HEK293T (cell line): ENCODE measurements at places on chromosomes 12 and 14.

GRCh38 chr12:121810833-121811433, 7.1 kb downstream of the SETD1B start:
- no peak for DNase-seq

- DNase-seq: no peak
Observed at GRCh38 chr12:8629486-8630033, 16.9 kb upstream of the AICDA start.

DNA sequence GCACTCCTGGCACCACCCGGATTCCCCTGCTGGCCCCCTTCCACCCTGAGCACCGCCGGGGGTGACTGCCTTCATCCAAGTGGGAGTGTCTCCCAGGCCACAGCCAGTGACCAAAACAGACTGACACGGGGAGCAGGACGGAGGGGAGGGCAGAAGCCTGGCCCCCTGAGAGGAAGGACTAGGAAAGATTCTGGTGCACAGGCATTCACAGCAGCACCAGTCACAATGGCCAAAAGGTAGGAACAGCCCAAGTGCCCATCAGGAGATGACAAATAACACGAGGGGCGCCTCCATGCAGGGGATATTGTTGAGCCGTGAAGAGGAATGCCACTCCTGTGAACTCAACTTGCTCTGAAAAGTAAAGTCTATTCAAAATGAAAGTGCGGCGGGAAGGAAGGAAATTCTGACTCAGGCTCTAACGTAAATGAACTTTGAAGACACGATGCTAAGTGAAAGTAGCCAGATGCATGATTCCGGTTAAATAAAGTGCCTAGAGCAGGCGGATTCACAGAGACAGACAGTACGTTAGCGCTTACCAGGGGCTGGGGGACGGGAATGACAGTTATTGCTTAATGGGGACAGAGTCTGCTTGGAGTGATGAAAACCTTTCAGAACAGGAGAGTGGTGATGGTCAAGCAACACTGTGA, 146.1 kb upstream of the NCOR2 start:
- DNase-seq: no peak

DNA sequence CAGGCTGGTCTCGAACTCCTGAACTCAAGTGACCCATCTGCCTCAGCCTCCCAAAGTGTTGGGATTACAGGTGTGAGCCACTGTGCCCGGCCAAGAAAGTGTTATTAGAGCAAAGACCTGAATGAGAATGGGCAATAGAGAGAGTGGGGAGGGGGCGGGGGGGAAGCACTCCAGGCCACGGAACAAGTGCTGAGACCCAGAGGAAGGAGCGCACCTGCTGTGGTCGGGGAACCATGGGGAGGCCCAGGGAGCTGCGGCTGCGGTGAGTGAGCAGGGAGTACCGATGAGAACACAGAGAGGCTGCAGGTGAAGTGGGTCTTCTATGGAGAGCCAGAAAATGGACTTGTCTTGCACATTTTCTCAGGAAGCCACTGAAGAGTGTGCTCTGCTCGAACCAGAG, 10.8 kb downstream of the SMIM41 start:
- DNase-seq: no peak

GRCh38 chr14:50937325-50937724, 7.0 kb downstream of the PYGL start:
- DNase-seq: no peak

DNA sequence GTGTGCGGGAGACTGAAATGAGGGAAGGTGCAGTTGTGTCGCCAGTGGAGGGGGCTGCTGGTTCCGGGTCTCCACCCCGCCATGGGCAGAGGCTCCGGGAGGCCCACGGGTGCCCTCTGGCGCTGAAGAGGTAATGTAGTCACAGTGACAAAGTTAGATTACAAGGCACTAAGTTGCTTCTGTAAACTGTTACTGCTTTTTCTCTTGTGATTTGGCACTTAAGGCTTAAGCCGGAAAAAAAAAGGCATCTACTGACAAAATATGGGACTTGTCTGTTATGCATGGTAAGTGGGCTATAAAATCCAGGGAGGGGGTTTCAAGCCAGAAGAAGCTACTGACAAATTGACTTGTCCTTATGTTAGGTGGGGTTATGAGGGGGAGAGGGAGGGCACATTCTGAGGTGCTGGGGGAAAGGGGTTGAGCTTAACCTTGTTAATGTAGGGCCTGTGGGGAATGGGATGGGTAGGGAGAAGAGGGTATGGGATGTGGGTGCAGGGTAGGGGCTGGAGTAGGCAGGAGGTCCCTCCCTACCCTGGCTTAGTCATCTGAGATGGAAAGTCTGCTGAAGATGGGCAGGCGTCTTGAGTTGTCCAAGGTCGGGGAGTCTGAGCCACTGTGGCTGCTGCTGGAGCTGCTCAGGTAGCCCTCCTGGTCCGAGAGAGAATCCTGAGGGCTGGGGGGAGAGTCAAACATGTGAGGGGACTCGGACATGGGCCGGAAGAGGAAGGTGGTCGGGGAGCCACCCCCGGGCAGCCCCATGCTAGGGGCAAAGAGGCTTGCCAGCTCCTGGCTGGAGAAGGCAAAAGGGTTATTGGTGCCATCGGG, 3.7 kb downstream of the ZFP36L1 start:
- DNase-seq: peak; percentile 72

GRCh38 chr12:70317781-70318180, 48.3 kb upstream of the KCNMB4 start:
- no peak for DNase-seq

DNA sequence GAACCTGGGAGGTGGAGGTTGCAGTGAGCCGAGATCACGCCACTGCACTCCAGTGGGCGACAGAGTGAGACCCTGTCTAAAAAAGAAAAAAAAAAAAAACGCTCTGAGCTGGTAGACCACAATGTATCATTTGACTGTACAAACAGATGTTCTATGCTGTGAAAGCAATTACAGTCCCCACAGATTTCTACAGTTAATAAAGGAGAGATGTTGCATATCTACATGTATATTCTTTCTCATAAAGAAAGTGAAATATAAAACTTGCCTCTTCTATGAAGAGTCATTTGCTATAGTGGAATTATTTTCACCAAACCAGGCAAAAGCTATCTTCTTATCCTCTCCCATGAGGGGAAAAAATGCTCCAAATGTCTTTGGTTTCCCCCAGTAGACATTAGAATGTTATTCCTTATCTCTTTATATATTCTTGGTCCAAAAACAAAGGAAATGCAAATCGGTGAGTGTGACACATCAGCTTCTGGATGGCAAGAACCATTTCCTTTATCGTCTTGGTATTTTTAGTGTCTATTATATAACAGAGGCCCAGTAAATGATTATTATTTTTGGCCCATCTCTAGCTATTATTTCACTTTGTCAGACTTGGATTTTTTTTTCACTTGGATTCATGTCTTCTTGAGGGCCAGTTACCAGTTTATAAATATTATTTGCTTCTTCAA, 230.4 kb downstream of the SSPN start:
- DNase-seq: no peak

GRCh38 chr12:53224897-53225634, 6.9 kb downstream of the RARG start:
- no peak for DNase-seq

DNA sequence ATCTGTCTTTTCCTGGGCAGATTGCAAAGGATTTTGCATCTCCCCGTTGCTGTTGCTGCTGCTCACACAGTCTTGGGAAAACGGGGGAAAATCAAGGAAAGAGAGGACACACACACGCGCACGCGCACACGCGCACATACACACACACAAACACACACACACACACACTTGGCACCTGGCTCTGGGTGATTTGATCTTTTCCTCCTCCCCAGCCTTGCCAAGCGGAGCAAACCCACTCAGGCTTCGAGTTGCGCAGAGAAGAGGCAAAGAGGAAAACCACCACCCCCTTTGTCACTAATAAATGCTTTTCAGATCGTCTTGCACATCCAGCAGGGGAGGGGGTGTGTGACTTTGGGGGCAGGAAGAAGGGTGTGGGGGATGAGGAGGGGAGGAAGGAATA, 965 bp upstream of the NOS1 start:
- DNase-seq: no peak

GRCh38 chr14:103745424-103745823, 29.8 kb downstream of the ZFYVE21 start:
- no peak for DNase-seq
